ENCODE measurements at places on chromosomes 7 and 10. TPM values are rescaled to one million over a fixed set of nuclear protein-coding genes. Genes with fewer than 3 reads are reported as not detected.

- no peak for DNase-seq
- no peaks in the 10 kb centered on the region for H3K36me3 ChIP-seq
- no peak overlapping the region for H3K27ac ChIP-seq
- H3K4me3 ChIP-seq: no peak overlapping the region
- H3K4me1 ChIP-seq: peaks cover 6% of the 10 kb centered on the region
Measured at GRCh38 chr7:35993676-35994606, 159.1 kb upstream of the EEPD1 start.

GRCh38 chr7:138918756-138919155, 62.4 kb downstream of the KIAA1549 start:
- no peak for DNase-seq
- peaks cover 2% of the 10 kb centered on the region for H3K27me3 ChIP-seq
- H3K36me3 ChIP-seq: peaks cover 28% of the 10 kb centered on the region
- H3K4me3 ChIP-seq: no peak overlapping the region
- H3K4me1 ChIP-seq: no peaks in the 10 kb centered on the region

The HYAL4 gene
- not detected for total RNA-seq

GRCh38 chr7:139798221-139798620, 20.4 kb upstream of the HIPK2 start:
- no peak overlapping the region for H3K4me3 ChIP-seq
- H3K27me3 ChIP-seq: peaks cover 3% of the 10 kb centered on the region
- H3K36me3 ChIP-seq: peaks cover 14% of the 10 kb centered on the region
- no peak overlapping the region for H3K27ac ChIP-seq
- no peak for DNase-seq

DNA sequence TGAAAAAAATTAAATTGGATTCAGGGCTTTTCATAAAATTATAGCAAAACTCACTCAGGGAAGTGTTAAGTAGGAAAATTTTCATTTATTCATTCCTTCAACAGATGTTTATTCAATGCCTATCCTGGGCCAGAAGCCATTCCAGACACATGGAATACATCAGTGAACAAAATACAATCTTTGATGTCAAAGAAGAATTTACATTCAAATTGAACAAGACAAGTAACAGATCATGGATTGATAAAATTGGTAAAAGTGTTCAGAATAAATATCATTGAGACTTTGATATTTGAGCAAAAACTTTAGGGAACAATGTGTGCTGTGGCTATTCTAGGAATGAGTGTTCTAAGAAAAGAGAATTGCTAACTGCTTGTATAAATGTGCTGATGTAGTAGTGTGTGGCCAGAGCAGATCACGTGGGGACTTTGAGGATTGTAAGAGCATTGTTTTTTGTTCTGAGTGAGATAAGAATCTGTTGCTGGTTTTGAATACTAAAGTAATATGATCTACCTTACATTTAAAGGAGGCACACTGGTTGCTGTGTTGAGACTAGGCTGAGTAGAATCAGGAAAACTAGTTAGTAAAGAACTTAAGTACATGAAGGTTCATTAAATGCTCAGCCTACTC, 957.2 kb downstream of the PCDH15 start:
- H3K36me3 ChIP-seq: no peaks in the 10 kb centered on the region
- peaks cover 18% of the 10 kb centered on the region for H3K4me1 ChIP-seq
- DNase-seq: no peak
- no peak overlapping the region for H3K4me3 ChIP-seq
- no peaks in the 10 kb centered on the region for H3K27me3 ChIP-seq
- no peak overlapping the region for H3K27ac ChIP-seq

The SP4 gene
- 13.2 TPM for total RNA-seq

The CC2D2B gene
- not detected for total RNA-seq

The ARMC3 gene
- not detected for total RNA-seq

GRCh38 chr10:122302315-122302714, 31.2 kb downstream of the BTBD16 start:
- H3K27me3 ChIP-seq: peaks cover 2% of the 10 kb centered on the region
- no peak overlapping the region for H3K4me3 ChIP-seq
- H3K36me3 ChIP-seq: peaks cover 6% of the 10 kb centered on the region
- DNase-seq: no peak

GRCh38 chr10:79107736-79108264, 39.0 kb downstream of the ZMIZ1 start:
- DNase-seq: no peak
- peaks cover 48% of the 10 kb centered on the region for H3K4me1 ChIP-seq
- H3K4me3 ChIP-seq: no peak overlapping the region
- H3K27ac ChIP-seq: peak overlapping the region; percentile 59

The CDNF gene
- total RNA-seq: 2.2 TPM

GRCh38 chr7:70634071-70634470, 497.9 kb upstream of the GALNT17 start:
- H3K4me3 ChIP-seq: no peak overlapping the region
- no peak overlapping the region for H3K27ac ChIP-seq
- H3K4me1 ChIP-seq: peaks cover 36% of the 10 kb centered on the region
- DNase-seq: no peak
- peaks cover 14% of the 10 kb centered on the region for H3K27me3 ChIP-seq
- peaks cover 8% of the 10 kb centered on the region for H3K36me3 ChIP-seq

DNA sequence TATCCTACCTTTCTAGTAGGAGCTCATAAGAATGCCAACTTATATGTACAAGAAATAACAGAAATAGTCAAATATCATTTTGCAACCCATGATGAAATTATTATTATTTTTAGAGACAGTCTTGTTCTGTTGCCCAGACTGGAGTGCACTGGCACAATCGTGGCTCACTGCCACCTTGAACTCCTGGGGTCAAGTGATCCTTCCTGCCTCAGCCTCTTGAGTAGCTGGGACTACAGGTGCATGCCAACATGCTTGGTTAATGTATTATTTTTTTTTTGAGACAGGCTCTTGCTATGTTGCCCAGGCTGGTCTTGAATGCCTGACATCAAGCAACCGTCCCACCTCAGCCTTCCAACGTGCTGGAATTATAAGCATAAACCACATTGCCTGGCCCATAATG, 44.8 kb downstream of the TNPO3 start:
- no peaks in the 10 kb centered on the region for H3K36me3 ChIP-seq
- no peaks in the 10 kb centered on the region for H3K27me3 ChIP-seq
- no peaks in the 10 kb centered on the region for H3K4me1 ChIP-seq
- DNase-seq: no peak
- no peak overlapping the region for H3K27ac ChIP-seq
- H3K4me3 ChIP-seq: no peak overlapping the region

- DNase-seq: no peak
- peaks cover 2% of the 10 kb centered on the region for H3K4me1 ChIP-seq
- H3K4me3 ChIP-seq: peak overlapping the region; percentile 37
- H3K36me3 ChIP-seq: no peaks in the 10 kb centered on the region
- H3K27ac ChIP-seq: peak overlapping the region; percentile 13
- peaks cover 4% of the 10 kb centered on the region for H3K27me3 ChIP-seq
Measured at GRCh38 chr7:128726059-128726736, 13.0 kb upstream of the CALU start.

The HDAC9 gene
- 94.8 TPM for total RNA-seq

DNA sequence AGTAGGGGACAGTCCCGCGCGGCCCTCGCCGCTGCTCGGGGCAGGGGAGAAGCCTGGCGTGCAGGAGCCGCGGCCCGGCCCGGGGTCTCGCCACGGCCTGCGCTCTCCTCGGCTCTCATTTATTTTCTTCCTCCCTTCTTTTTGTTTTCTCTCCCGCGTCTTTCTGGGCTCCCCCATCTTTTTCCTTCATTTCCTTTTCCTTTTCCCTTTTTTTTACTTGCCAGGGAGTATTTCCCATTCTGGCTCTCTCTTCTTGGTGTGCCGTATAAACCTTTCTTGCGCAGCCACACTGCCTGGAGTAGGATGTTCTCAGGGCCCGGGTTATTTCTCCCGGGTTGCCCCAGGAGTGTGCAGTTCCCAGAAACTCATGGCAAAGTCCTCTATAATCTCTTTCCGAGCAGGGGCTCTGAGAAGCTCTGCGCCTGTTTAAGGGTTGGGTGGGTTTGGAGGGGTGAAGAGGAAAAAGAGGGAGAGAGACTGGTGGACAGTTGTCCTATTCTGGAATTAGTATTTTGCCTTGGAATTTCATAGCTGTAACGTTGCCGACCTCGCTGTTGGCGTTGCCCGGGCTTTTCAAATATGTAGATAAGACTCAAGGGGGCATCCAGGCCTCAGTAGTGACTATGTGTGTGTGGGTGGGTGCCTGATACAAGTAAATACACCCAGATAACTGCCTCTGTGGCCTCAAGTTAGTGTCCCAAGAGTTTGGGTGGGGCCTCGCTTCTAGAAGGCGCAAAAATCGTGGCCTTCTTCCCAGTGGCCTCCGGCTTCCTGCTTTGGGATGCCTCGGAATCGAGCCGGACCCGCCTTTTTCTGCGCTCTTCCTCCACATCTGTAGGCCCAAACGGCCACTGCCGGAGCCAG, 4.3 kb upstream of the ZNF503 start:
- peaks cover 12% of the 10 kb centered on the region for H3K4me1 ChIP-seq
- peak overlapping the region; percentile 85 for H3K4me3 ChIP-seq
- no peak overlapping the region for H3K27ac ChIP-seq
- no peaks in the 10 kb centered on the region for H3K36me3 ChIP-seq
- peaks cover 31% of the 10 kb centered on the region for H3K27me3 ChIP-seq

GRCh38 chr10:45001381-45002148, 842 bp downstream of the ZNF22 start:
- H3K27ac ChIP-seq: peak overlapping the region; percentile 97
- peaks cover 19% of the 10 kb centered on the region for H3K4me1 ChIP-seq
- H3K36me3 ChIP-seq: peaks cover 25% of the 10 kb centered on the region
- DNase-seq: peak; percentile 76
- H3K4me3 ChIP-seq: peak overlapping the region; percentile 96

The SLC18A2 gene
- total RNA-seq: 12.0 TPM

The DENND2A gene
- total RNA-seq: 64.7 TPM

GRCh38 chr7:132777414-132777813, 201.1 kb upstream of the PLXNA4 start:
- no peaks in the 10 kb centered on the region for H3K36me3 ChIP-seq
- H3K4me3 ChIP-seq: no peak overlapping the region
- no peaks in the 10 kb centered on the region for H3K4me1 ChIP-seq
- peaks cover 3% of the 10 kb centered on the region for H3K27me3 ChIP-seq
- H3K27ac ChIP-seq: no peak overlapping the region

The PTPRE gene
- 2.6 TPM for total RNA-seq

The ATOH7 gene
- 0.86 TPM for total RNA-seq

- H3K27ac ChIP-seq: no peak overlapping the region
- H3K36me3 ChIP-seq: no peaks in the 10 kb centered on the region
- no peaks in the 10 kb centered on the region for H3K4me1 ChIP-seq
- H3K4me3 ChIP-seq: no peak overlapping the region
- DNase-seq: no peak
Measured at GRCh38 chr7:50275430-50275829, 29.1 kb upstream of the IKZF1 start.

DNA sequence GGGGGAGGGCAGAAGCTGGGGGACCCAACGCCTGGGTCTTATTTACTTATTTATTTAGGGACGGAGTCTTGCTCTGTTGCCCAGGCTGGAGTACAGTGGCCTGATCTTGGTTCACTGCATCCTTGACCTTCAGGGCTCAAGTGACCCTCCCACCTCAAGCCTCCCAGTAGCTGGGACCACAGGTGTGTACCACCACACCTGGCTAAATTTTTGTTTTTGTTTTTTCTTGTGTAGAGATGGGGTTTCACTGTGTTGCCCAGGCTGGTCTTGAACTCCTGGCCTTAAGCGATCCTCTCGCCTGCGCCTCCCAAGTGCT, 1.7 kb upstream of the MOGAT3 start:
- H3K36me3 ChIP-seq: no peaks in the 10 kb centered on the region
- peaks cover 14% of the 10 kb centered on the region for H3K27me3 ChIP-seq
- H3K27ac ChIP-seq: no peak overlapping the region
- no peak overlapping the region for H3K4me3 ChIP-seq
- no peaks in the 10 kb centered on the region for H3K4me1 ChIP-seq
